ENCODE measurements at places on chromosomes 3 and 15.

GRCh38 chr3:34988296-34988695, 651.0 kb upstream of the ARPP21 start:
- no peak for DNase-seq

GRCh38 chr15:77710637-77711036, 77.9 kb upstream of the LINGO1 start:
- no peak for DNase-seq

GRCh38 chr15:78925076-78925624, 19.7 kb downstream of the CTSH start:
- DNase-seq, result no peak

DNA sequence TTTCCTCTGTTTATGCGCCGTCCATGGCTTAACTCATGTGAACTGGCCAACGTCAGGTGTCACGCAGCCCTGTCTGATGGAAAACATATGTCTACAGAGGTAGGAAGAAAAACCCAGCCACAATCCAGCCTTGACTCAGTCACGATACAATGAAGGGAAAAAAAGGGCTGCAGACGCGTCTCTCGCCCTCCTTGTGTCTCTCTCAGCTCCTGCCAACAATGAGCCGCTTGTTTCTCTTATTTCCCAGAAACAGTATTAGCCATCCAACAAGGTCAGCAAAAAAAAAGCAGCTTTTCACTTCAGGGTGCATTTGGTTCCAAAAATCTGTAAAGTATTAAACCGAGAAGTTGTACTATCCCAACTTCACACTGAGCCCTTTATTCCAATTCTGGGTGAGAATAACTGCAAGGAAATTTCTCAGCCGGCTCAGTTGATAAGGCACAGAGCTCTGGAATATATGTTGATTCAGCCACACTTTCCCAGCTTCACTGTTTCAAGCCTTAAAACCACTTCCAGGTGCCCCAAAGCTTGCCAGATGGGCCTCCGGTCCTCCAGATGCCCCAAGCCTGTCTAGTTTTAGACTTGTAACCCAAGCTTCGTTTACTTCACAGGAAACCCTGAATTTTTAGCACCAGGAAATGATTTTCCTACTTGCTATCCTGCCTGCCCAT, 79.4 kb downstream of the TM4SF4 start:
- no peak for DNase-seq

DNA sequence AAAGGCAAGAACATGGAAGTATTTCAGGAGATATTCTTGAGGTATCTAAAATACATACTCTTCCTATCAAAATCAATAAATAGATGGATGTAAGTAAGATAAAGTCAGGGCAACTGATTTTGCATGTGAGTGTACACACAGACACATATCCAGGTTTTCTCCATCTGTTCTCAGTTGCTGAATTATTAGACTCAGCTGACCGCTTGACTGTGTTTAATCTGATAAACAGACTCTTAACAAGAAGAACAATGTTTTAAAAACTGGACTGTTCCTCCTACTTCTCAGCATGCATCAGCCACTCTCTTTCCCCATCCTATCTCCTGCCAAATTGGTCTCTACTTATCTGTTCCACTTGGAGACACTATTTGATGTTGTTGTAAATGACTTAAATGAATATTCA, 73.5 kb downstream of the GOLGA8G start:
- DNase-seq, result no peak

DNA sequence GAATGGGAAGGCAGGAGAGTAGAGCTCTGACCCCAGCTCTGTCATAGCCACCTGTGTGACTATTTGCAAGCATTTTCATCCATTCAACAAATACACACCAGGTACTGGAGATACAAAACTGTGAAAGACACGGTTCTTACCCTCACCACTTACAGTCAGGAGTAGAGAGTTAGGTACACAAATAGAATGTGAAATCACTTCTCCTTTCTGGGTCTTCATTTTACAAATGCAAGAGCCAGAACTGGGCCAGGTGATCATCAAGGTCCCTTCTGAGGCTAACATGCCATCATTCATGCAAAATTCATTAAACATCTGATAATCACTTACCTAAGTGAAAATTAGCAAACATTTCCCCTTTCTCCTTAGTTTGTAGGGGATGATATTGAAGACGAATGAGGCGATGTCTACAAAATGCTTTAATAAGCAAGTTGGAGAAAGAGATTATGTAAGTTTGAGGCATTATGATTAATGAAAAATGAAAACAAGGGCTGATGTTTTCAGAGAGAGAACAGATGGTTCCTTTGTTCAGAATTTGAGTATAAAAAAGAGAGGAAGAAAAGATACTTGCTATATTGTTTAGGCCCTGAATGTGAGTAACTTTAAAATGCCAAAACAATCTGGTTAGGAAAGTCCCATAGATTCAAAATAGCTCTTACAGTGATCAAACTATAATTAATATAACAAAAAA, 88.6 kb downstream of the LPP start:
- no peak for DNase-seq

- DNase-seq, result no peak
Observed at GRCh38 chr3:162892921-162893793, 1396.5 kb downstream of the OTOL1 start.

- no peak for DNase-seq
Observed at GRCh38 chr3:128585974-128586373, 64.6 kb downstream of the RPN1 start.

GRCh38 chr3:192482809-192483208, 244.5 kb downstream of the FGF12 start:
- DNase-seq, result no peak

GRCh38 chr3:182484682-182485081, 308.6 kb upstream of the ATP11B start:
- no peak for DNase-seq

GRCh38 chr3:112391648-112392047, 58.7 kb downstream of the CD200 start:
- no peak for DNase-seq

GRCh38 chr15:78574944-78575343, 9.6 kb downstream of the CHRNA5 start:
- DNase-seq, result no peak

DNA sequence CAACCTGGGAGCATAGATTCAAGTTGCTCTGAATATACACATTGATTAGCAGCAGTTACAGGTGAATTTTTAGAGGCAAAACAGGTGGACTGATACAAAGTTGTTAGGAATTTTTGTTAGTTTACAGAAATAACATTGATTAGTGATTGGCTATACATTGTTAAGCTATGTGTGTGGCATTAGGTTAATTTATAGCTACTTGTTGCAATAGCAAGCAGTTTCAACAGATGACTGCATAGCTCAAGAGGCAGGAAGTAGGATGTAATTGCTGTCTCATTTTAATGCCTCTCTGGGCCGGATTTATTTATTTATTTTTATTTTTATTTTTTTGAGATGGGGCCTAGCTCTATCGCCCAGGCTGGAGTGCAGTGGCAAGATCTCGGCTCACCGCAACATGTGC, 99.7 kb downstream of the TCF12 start:
- DNase-seq, result no peak

GRCh38 chr3:122635789-122636188, 44.9 kb upstream of the PARP14 start:
- DNase-seq, result no peak

- no peak for DNase-seq
Observed at GRCh38 chr3:41711651-41712050, 250.3 kb downstream of the ULK4 start.

GRCh38 chr3:13186435-13186815, 113.2 kb upstream of the IQSEC1 start:
- DNase-seq, result no peak

GRCh38 chr3:148082506-148083280, 615.0 kb upstream of the AGTR1 start:
- no peak for DNase-seq

- no peak for DNase-seq
Observed at GRCh38 chr3:22893644-22894325, 309.3 kb upstream of the UBE2E2 start.

GRCh38 chr3:112855883-112856282, 9.2 kb upstream of the CD200R1L start:
- no peak for DNase-seq

DNA sequence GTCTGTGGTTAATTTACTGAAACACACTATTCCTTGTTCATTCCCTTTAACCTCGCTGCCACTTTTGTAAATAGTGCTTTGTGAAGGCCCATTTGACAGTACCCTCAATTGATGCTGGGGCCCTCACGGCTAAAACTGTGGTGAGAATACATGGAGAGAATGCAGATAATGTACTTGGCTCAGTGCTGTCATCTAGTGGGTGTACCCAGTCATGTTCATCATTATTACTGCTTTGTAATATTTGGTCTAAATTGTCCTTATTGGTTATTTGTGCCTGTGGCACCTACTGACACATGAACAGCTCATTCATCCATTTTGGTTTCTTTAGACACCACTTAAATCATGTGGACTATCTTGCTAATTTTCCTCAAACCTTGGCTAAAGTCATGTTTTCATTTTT, 543.6 kb downstream of the EDEM1 start:
- no peak for DNase-seq

- no peak for DNase-seq
Observed at GRCh38 chr3:122932251-122932967, 95.2 kb downstream of the SEMA5B start.

GRCh38 chr15:45199136-45199810, 11.5 kb upstream of the SHF start:
- DNase-seq, result no peak

- no peak for DNase-seq
Observed at GRCh38 chr15:63979262-63979793, 67.0 kb downstream of the DAPK2 start.

GRCh38 chr3:57989646-57990045, 18.6 kb upstream of the FLNB start:
- no peak for DNase-seq

DNA sequence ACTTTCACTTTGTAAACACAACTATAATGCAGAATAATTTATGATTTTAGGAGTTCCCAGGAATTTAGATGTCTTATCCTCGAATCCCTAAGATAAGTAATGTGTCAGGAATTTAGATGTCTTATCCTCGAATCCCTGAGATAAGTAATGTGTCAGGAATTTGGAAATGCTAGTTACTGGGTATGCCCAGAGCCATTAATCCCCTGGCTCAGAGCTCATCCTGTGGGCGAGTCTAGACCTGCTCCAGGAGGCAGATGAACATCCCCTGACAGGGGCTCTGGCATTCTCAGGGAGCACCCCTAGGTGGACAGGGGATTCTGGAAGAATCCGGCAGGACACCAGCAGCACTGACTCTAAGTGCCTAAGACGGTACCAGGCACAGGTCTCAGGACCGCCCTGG, 163.3 kb downstream of the ARRDC4 start:
- no peak for DNase-seq

DNA sequence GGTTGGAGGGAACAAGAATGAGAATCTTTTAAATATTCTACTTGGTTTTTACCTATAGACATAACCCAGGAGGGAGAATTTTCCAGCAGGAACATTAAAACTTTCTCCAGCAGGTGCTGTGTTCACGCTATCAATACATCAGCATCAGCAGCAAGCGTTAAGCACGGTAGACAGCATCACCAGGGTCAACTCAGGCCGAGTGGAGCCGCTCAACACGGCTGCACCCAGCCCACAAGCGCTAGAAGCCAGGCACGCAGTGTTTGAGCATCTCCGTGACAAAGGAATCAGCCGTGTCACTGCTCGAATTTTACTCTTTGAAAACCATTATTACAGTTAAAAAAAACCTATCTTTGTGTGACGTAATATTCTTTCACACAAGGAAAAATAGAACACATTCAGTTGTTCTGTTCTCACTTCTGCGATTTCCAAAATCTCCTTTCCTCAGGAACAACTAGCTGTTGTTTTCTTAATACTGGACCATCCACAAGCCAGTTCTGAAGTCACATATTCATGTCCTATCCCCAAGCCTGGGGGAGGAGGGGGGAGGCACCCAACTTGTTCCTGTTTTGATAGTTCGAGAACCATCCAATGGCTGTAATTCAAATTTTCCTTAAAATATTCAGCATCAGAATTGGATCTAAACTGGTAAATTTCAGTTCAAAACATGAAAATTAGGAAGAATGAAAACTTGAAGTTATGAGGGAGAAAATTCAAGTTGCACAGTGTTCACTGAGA, 77.9 kb downstream of the ADAMTS17 start:
- DNase-seq, result no peak

- no peak for DNase-seq
Observed at GRCh38 chr15:78147566-78147965, 1.6 kb upstream of the IDH3A start.

- no peak for DNase-seq
Observed at GRCh38 chr3:7687428-7688147, 814.0 kb upstream of the LMCD1 start.

GRCh38 chr3:123002100-123002748, 25.3 kb downstream of the SEMA5B start:
- DNase-seq, result no peak

- no peak for DNase-seq
Observed at GRCh38 chr3:194615226-194615625, 18.0 kb downstream of the TMEM44 start.

- DNase-seq, result no peak
Observed at GRCh38 chr15:65839985-65840384, 29.3 kb upstream of the RAB11A start.

DNA sequence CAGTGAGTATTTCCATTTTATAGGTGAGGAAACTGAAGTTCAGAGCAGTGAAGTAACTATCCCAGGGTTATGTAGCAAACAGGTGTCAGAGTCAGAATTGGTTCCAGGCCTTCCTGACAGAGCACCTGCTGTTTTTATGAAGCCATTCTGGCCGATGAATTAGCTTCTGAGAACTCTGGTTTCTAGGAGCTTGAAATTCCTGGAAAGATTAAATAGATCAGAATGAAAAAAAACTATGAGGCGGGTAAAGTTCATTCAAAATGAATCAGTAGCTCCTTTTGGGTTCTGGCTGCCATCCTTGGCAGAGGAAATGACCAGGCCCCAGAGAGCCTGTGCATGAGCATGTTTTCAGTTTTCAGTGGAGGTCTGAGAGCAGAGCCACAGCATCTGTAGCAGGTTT, 59.3 kb upstream of the CFAP161 start:
- no peak for DNase-seq

DNA sequence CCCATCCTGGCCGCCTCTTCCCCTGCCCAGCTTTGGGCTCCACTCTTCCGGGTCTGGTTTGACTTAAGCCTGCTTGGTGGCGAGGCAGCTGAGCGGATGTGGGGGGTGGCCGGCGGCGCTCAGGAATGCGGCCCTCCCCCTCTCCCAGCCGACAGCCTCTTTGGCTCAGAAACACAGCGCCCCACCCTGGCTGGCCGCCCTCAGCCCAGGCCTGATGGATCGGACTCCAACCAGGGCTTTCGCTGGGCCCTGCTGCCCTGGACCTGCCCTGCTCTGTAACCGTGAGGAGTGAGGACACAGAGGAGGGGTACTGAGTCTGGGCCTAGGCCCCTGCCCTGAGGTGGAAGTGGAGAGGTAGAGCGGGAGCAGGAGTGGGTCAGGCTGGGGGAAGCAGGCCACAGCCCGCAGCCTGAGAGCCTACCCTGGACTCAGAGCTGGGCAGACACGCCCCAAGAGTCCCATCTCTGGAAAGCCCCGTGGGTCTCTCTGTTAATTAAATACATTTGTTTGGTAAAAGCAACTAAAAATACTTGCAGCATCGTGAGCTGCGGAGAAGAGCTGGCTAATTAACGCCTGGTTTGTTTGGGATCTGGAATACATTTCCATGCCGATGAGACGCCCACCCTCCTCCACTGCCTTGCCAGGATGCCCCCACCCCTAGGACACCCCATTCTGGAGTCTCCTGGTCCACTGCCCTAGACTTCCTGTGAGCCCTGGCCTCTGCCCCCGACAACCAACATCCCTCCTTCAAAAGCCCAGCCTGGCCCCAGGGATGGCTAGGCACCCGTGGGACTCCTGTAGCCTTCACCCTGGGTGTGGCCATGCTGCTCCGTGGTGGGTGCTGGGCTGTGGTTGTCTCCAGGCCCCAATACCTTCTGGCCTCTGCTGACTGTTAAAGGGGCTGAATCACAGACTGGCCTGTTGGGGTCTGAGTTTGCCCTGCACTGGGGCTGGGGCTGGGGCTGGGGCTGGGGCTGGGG, 19.6 kb downstream of the PLXNA1 start:
- DNase-seq, result no peak
